ENCODE measurements at places on chromosomes 12 and 14. TPM values are rescaled to one million over a fixed set of nuclear protein-coding genes. Genes with fewer than 3 reads are reported as not detected.

DNA sequence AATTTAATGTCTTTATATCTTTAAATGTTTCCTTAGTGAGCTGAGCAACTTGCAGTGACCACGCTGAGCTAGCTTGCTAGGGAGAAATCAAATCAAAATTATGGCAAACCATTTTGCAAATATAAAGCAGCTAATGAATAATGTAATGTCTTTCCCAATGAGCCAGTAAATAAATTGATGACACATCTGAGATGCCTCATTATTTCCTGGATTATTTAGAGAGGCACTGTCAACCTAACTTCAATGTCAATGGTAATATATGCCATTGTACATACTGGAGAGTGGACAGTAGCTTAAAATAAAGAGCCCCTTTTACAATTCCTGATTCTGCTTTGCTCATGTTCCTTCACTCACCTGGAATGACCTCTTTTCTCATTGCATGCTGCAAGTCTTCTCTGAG, 182.6 kb downstream of the PHLDA1 start:
- H3K27me3 ChIP-seq: no peaks in the 10 kb centered on the region
- no peak overlapping the region for H3K27ac ChIP-seq
- no peak overlapping the region for H3K4me3 ChIP-seq

- no peaks in the 10 kb centered on the region for H3K27me3 ChIP-seq
- no peaks in the 10 kb centered on the region for H3K4me1 ChIP-seq
- H3K36me3 ChIP-seq: no peaks in the 10 kb centered on the region
- no peak overlapping the region for H3K4me3 ChIP-seq
- no peak for DNase-seq
Measured at GRCh38 chr12:95836185-95836609, 22.6 kb upstream of the SNRPF start.

- DNase-seq: no peak
- no peaks in the 10 kb centered on the region for H3K36me3 ChIP-seq
- H3K27ac ChIP-seq: no peak overlapping the region
- no peaks in the 10 kb centered on the region for H3K27me3 ChIP-seq
Measured at GRCh38 chr12:75239987-75240386, 30.3 kb upstream of the KCNC2 start.

DNA sequence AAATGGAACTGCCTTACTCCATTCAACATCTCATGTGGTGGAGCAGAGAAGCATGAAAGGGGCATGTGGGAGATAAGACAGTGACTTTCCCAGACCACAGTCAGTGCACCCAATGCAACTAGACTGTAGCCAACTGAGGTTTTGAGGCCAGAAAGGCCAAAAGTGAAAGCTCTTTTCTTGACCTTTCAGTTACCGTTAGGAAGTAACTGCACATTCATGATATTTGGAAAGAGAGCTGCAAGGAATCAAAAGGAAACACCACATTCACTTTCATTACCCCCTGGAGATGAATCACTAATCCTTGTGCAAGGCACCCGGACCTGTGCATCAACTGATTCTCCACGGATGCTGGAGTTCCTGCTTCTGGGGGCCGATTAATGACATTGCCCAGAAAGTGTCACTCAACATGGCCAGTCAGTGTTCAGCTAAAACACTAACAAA, 72.9 kb upstream of the ELK3 start:
- H3K36me3 ChIP-seq: no peaks in the 10 kb centered on the region
- DNase-seq: no peak
- no peaks in the 10 kb centered on the region for H3K27me3 ChIP-seq
- no peak overlapping the region for H3K4me3 ChIP-seq

DNA sequence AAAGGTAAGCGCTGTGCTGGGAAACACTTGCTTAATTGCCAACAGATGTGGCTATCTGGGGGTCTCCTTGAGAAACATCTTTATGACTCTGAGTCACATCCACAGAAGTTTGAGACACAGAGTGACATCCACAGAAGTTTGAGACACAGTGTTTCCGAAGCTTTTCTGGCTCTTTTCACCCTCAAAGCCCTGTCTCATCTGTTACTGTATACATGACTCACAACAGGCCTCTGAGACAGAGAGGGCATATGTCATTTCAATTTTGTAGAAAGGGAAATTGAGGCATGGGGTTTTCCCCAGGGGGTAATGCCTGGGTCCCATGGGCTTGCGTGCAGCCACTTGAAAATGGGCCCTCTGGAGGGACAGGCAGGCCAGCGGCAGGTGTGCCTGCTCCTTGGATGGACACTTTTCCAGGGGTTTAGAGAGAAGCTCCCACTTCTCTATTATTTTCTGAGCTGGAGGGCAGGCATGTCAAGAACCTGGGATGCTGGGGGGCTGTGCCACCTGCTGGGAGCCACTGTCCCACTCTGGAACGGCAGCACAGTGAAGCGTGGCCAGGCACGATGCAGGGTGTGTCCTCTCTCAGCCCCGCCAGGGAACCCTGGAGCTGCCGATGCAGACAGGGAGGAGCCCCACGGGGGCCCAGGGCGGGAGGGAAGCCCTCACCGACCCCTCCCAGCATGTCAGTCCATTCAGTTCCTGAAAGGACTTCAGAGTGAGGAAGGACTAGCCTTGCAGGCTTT, 111.3 kb upstream of the FKBP4 start:
- no peak for DNase-seq
- H3K27me3 ChIP-seq: no peaks in the 10 kb centered on the region
- no peaks in the 10 kb centered on the region for H3K36me3 ChIP-seq
- H3K4me3 ChIP-seq: no peak overlapping the region
- no peaks in the 10 kb centered on the region for H3K4me1 ChIP-seq

Gene RHOJ
- 4.8 TPM for total RNA-seq

Data from psoas muscle (tissue), 8 donors.